ENCODE measurements at places on chromosomes 1 and 21.

GRCh38 chr1:85259912-85260274 lies 431 bp upstream of the C1orf52 start:
- no peak for DNase-seq

DNA sequence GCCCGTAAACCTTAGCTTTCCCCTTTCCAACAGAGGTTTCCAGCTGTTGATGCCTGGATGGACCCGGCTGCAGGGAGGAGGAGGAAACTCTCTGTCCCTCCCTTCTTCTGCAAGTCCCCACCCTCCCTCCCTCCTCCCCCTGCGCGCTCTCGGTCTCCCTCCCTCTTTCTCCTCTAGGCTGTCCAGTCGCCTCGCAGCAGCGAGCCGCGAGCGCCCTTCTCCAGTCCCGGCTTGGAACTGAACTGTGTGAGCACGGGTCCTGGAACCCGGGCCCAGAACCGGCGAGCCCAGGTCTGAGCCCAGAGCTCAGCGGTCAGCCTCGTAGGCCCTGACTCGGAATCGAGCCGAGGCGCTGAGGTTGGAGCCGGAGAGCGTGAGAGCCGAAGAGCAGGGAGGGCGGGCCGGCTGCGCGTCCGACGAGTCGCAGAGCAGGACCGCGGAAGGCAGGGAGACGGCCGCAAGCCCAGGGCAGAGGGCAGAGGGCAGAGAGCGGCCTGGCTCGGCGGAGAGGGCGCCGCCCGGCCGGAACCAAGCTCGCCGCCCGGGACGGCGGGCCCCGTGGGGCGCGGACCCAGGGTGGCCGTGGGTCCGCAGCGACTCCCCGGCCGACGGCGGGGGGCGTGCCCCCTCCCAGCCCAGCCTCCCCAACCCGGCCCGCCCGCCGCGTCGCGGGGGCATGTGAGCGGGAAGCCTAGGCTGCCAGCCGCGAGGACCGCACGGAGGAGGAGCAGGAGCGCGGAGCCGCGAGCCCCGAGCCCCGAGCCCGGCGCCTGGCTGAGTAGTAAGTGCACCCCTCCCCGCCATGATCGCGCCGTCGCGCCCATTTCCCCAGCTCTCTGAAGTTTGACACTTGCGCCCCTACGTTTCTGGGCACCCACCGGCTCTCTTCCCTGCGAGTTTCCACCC lies at the start of gene SOX13:
TSS of gene SOX13 (plus strand) at position 185 of the 906 bp plus-strand sequence. CDS start 39,801 bp downstream, outside the sequence.
- DNase-seq: no peak

GRCh38 chr1:150012611-150013010 lies 2.1 kb upstream of the OTUD7B start:
- DNase-seq: no peak

DNA sequence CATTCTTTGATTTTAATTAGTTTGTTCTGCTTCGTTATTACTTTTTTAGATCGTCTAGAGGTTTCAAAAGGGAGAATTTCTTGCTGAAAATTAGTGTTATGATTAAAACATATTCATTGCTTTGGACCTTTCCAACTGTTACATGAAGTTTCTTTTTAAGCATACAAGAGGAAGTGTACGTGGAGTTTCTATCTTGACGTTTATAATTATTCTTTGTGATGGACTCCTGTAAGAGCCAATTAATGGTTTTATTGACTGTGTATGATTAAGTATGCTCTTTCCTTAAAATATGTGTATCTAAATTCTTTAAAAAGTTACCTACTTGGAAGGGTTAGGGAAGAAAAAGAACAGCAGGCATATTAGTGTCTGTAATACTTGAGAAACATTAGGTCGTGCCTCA lies 37.8 kb downstream of the SPEN start:
- DNase-seq: no peak

GRCh38 chr1:31663622-31664452 lies 19.2 kb upstream of the PEF1 start:
- peak; percentile 69 for DNase-seq

DNA sequence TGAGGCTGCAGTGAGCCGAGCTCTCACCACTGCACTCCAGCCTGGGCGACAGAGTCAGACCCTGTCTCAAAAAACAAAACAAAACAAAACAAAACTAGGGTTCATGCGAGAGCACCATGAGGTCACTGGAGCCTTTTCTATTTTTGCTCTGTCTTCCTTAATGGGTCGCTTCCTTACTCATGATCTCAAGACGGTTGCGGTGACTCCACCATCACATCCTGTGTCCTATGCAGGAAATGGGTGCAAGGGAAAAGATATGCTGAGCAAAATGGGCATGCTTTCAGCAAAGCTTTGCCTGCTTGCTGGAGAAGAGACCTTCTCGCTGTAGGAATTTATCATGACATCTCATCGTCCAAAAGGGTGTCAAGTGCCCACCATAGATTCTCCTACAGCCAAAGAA lies 36.4 kb downstream of the WNT9A start:
- no peak for DNase-seq

DNA sequence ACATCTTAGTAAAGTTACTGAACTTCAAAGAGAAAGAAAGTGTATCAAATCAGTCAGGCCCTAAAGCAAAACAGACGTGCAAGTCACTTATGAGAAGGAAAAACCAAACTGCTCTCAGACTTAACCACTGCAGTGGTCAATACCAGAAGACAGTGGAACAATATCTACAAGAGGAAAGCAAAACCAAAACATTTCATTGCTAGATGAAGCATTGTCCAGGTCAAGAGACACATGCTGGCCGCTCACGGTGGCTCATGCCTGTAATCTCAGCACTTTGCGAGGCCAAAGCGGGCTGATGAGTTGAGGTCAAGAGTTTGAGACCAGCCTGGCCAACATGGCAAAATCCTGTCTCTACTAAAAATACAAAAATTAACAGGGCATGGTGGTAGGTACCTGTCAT lies 82.0 kb upstream of the MROH9 start:
- DNase-seq: no peak

DNA sequence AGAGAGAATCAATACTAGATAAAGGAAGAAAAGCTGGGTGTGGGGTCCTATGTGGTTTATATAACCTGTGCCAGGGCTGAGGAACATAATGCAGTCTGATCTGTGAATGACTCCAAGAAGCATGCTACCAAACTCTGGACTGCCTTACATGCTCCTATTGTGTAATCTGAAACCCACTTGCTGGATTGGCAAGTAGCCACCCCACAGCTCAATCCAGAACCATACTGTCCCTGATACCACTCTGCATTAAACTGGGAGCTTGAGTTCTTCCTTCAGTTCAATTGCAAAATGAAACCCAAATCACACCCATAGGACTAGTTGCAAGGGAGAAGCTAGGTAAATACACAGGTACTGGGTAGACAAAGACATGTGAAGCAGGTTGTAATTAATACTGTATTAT lies 115.4 kb upstream of the NEGR1 start:
- DNase-seq: no peak

- DNase-seq: no peak
These were observed 6.8 kb downstream of the ODF2L start for GRCh38 chr1:86389307-86389706.

DNA sequence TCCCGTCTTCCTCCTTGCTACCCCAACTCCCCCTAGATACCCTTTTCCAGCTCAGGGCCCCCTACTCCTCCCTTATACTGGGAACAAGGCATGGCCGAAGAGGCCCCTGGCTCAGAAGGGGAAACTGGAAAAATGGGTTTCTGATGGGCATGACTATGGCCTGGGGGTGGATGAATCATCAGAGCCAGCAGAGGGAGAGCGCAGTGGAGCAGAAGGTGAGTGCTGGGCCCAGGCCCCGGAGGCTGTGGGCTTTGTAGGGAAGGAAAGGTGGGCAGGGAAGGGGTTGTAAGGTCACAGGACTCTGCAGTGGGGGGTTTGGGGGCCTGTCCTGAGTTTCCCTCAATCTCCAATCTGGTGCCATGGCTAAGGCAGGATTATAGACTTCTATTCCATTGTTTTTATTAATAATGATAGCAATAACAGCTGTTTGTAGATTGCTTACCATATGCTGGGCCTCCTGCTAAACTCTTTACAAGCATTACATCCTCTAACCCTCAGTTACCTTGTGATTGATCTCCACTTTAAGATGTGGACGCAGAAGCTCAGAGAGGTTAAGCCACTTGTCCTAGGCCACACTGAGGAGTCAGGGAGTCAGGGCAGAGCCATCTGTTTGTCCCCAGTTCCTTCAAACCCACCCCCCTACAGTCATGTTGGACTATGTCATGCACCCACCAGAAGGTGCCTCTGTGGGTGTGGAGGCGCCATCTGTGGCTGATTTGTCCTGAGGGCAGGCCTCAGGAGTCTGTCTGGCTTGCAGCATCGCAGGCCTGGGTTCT lies 36.2 kb upstream of the ZNF362 start:
- DNase-seq: no peak

GRCh38 chr1:170623171-170623570 lies 40.8 kb upstream of the PRRX1 start:
- no peak for DNase-seq

GRCh38 chr1:186948535-186948934 lies 119.8 kb downstream of the PLA2G4A start:
- DNase-seq: no peak

GRCh38 chr21:33197496-33197895 lies 32.2 kb upstream of the IFNAR2 start:
- no peak for DNase-seq

GRCh38 chr1:204564835-204565234 lies 48.6 kb downstream of the MDM4 start:
- DNase-seq: peak; percentile 39

GRCh38 chr1:206575165-206575893 lies 36.9 kb downstream of the EIF2D start:
- no peak for DNase-seq

DNA sequence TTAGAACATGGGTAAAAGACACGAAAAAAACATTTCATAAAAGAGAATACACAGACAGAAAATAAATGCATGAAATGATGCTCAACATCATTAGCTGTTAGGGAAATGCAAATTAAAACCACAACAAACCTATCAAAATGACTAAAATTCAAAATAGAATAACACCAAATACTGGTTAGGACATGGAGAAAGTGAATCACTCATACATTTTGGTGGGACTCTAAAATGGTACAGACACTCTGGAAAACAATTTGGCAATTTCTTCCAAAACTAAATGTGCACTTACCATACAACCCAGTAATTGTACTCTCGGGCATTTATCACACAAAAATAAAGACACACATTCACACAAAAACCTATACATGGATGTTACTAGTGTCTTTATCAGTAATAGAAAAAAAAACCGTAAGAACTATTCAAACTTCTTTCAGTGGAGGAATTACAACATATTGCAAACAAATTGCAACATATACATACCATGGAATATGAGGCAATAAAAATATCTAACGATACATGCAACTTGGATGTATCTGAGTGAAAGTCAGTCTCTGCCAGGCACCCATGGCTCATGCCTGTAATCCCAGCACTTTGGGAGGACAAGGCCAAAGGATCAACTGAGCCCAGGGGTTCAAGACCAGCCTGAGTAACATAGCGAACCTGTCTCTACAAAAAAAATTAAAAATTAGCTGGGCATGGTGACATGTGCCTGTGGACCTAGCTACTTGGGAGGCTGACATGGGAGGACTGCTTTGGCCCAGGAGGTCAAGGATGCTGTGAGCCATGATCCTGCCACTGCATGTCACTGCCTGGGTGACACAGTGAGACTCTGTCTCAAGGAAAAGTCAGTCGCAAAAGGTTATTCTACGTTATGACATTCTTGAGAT lies 19.6 kb downstream of the HSF2BP start:
- DNase-seq: no peak

DNA sequence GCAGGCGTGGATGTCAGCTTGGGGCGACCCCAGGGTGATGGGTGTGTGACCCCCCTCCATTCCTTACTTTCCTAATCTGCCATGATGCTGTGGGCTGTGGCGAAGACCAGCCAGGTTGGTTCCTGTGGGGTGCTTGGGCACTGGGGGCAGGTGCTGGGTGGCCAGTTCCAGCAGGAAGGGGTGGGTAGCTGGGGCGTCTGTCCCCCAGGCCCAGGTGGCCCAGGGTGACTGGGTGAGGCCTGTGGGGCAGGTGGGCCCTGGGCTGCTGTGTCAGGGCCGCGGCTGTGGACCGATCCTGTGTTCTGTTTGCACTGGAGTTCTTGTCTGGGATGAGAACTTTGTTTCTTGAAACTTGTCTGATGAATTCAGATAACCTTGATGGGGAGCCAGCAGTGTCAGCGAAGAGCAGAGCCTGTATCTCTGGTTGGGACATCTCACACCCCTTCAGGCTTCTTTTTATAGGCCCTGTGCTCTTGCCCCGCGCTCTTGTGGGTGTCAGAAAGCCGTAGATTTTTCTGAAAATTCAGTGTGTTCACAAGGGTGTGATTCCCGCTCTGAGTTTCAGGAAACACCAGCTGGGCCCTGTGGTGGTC lies 3.7 kb downstream of the PRKCZ start:
- DNase-seq: no peak

- DNase-seq: no peak
These were observed 47.8 kb upstream of the SYT6 start for GRCh38 chr1:114201486-114201885.

- DNase-seq: no peak
These were observed 340.0 kb upstream of the DUSP10 start for GRCh38 chr1:222081859-222082258.

- no peak for DNase-seq
These were observed 1.2 kb downstream of the SYTL1 start for GRCh38 chr1:27342778-27343638.

Data from GM18507 (cell line).